ENCODE measurements at places on chromosomes 12 and 14.

DNA sequence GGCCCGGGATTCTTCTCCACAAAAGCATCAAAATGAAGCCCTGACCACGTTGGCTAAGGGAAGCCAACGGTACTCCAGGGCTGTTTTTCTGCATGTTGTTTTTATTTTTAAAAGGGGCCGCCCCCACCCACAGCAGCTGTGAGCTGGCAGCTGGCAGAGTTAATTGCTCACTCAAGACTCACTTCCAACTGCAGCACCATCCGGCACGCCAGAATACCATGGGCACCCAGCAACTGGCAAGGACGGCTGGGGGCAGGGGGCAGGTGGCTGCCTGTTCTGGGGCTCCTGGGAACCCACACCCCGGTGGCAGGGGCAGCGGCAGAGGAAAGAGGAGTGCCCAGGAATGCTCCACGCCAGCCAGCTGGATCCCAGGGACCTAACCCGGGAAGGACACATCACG lies 44.3 kb downstream of the NCOR2 start:
- no peak for DNase-seq

- DNase-seq: no peak
These were observed 116.4 kb downstream of the DICER1 start for GRCh38 chr14:95040708-95041476.

DNA sequence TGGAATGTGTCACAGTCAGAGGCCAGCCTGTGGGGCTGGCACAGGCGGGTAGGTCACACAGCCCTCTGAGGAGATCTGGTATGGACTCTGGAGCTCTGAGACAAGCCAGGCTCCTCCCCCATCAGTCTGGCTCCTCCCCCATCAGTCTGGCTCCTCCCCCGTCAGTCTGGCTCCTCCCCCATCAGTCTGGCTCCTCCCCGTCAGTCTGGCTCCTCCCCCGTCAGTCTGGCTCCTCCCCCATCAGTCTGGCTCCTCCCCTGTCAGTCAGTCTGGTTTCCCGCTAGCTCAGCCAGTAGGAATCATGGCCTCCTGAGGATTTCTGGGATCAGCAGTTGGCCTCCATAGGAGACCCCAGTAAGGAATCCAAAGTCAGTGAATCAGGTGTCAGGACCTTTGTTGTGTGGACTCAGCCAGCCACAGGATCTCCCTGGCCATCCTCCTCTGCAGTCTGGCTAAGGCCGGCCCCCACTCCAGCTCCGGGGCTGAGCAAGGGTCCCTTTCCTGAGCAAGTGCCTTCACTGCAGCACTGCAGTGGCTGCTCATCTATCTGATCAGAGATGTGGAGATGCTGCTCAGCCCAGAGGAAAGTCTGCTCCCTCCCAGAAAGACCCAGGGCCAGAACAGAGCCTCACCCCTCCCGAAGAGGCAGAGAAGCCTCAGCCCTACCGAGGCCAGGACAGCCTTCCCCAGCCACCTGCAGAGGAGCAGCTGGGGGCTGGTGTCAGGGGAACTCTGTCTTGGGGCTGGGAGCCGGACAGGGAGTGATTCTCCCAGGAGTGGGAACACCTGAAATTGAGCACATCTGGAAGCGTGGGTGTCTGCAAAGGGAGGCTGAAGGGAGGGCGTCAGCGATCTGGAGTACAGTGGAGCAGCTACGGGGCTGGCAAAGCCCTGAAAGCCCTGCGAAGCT lies 35.7 kb downstream of the IQSEC3 start:
- DNase-seq: no peak

DNA sequence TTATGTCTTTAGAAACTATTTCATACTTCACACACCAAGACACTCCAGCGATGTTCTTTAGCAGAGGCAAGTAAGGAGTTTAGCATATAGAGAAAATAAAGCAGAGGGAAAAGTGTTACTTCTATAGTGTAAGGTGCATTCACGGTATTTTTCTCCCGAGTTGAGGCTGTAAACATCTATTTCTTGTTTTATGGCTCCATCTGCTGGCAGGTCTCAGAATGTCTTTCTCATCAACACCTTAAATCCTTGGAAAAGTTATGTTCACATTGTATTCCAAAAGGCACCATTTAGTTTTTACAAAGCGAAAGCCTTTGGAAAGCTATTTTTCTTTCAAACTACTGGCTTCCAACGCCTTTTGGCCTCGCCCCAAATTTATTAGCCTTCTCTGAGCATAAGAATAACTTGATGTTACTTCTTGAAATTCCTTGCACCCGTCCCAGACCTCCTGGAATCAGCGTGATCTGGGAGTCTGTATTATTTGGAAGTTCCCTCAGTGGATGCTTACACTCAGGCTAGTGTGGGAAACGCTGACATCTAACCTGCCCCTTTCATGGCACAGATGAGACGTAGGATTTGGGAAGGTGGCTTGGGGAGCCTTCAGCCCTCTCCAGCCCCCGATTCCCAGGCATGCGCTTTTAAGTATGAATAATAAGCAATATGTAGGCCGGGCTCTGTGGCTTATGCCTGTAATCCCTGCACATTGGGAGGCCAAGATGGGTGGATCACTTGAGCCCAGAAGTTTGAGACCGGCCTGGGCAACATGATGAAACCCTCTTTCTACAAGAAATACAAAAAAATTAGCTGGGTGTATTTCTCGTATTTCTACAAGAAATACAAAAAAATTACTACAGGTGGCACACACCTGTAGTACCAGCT lies 1.9 kb upstream of the PIWIL1 start:
- no peak for DNase-seq

DNA sequence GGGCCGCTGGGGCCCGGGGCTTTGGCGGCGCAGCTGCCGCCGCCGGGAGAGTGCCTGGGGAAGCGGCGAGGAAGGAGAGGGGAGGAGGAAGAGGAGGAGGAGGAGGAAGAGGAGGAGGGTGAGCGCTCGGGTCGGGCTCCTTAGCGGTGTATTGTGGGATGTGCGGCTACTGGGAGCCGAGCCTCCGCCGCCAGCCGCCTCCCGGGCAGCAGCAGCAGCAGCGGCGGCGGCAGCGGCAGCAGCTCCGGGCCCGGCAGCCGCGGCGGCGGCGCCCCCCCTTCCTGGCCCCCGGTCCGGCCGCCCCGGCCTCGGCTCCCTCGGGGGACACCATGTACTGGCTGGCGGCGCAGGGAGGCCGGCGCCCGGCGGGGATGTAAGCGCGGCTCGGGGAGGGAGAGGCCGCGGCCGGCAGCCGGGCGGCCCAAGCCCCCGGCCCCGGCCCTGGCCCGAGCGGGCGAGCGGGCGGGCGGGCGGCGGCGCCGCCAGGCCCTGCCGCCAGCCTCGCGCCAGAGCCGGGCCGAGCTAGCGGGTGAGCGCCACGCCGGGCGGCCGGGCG lies at the start of gene SETD1B:
Gene SETD1B (plus strand): TSS at position 149 of the 556 bp plus-strand sequence. CDS start 729 bp downstream, outside the sequence.
- DNase-seq: no peak

DNA sequence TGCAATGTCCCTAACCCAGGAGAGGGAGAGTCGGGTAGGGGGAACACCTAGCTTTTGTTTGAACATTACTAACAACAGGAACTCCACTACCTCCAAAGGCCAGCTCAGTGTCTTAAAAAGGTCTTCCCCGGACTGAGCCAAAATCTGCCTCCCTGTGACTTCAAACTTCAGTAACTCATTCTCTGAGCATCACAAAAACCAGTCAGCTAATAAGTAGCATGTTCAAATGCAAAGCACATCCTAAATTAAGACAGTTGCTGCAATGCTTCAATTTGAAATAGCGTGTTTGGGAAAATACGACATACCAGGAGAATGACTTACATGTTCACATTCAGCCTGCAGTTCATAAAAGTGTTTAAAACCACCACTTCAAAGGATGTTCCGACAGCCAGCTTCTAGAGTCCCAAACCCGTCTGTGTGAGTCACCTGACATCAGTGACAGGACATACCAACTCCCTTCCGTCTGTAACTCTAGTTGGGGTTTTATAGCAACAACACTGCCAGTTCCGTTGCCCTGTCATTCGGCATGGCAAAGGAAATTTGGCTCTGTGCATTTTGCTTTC lies 13.0 kb downstream of the ZFP36L1 start:
- DNase-seq: no peak

DNA sequence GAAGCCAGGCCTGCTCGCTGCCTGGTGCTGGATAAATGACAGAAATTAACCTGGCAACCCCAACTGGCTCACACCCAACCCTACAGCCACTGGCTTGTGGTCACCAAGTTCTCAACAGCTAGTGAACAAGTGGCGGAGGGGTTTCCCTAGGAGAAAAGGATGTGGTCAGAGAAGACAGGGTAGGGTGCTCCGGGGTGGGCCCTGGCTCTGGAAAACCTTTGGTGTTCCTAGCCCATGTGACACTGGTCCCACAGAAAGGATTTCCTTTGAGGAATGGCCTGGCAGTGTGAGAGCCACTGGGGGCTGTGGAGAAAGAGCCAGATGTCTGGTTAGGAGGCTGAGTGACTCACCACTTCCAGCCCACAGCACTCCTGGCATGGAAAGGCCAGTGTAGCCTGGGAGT lies 8.7 kb downstream of the SYNE3 start:
- DNase-seq: no peak

DNA sequence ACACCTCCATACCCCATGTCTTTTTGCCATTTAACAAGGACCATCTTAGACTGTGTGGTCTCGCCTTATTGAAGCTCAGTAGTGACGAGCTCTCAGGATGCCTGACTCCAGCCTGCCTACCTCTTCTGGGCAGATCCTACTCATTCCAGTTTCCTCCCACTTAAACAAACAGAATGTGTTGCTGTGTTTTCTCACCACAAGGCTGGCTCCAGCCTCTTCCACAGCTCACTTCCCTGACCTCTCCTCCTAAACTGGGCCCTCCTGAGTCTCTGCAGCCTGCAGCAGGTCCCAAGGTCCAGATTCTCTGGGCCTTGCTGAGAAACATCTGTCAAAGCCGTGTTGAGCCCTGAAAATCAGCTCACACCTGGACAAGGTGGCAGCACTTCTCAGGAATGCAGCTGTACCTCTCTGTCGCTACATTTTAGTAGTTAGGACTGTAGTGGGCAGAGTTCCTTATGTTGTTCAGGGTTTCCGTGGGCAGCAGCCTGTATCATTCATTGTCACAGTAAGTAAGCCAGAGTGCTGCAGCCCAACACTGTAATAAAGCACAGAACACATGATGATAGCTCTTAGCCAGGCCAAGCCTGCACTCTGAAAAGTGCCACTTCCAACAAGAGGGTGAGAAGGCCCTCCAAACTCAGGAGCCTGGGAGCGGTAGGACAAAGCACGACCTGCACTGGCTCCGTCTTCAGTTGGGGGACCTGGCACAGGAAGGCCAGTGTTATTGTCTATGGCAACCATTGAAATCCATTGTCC lies 68.5 kb downstream of the NKX2-1 start:
- DNase-seq: no peak

Data from stimulated activated CD4-positive, alpha-beta T cell treated with anti-CD3 and anti-CD28 coated beads, TNF-alpha, amount 100 ng/mL, for 24 hours (primary cell).